ENCODE measurements at places on chromosomes 11 and 22.

GRCh38 chr11:65310736-65311135 lies 3.9 kb upstream of the CDC42EP2 start:
- no peak for DNase-seq

- DNase-seq = no peak
These were observed 40.4 kb upstream of the ETS1 start for GRCh38 chr11:128627666-128628324.

GRCh38 chr11:129998107-129998506 lies 4.5 kb downstream of the PRDM10 start:
- no peak for DNase-seq

- no peak for DNase-seq
These were observed 169.1 kb downstream of the NXPE2 start for GRCh38 chr11:114847306-114847975.

DNA sequence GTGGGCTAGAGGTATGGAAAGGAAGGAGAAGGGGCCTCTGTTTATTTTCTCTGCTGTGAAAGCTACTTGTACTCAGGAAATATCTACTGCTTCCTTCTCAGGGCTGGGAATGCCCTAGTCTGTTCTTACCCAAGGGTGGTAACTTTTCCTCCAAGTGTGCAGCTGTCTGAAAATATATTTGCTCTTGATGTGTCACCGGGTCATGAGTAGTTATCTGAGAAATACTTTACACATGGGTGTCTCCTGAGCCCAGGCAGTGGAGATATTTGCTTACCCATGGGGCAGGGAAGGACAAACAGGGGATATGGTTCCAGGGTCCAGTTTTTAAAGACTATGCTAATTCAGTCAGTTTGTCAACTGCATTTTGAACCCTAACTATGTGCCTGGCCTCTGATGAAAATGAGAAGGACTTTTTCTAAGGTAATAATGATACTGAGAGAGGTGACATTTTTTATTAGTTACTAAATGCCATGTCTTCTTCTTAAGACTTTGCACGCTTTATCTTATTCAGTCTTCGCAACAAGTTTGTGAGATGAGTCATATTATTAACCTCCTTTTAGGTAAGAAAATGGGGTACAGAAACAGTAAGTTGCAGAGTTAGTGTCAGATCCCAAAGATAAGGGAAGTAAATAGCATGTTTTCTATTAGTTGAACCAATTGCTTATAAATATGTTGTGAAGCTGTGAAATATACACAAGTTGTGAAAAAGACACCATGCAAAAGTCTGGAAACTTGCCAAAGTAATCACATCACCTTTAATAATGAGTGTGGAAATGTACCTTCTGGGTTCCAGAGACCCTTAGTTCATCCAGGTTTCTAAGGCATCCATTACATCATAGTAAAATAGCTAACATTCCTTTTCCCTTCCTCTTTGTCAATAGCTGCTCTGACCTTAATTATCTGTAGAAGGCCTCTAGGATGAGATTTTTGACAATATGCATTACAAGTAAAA lies 22.9 kb downstream of the SYTL2 start:
- DNase-seq = no peak

GRCh38 chr11:129729823-129730222 lies 85.8 kb upstream of the TMEM45B start:
- DNase-seq = no peak

DNA sequence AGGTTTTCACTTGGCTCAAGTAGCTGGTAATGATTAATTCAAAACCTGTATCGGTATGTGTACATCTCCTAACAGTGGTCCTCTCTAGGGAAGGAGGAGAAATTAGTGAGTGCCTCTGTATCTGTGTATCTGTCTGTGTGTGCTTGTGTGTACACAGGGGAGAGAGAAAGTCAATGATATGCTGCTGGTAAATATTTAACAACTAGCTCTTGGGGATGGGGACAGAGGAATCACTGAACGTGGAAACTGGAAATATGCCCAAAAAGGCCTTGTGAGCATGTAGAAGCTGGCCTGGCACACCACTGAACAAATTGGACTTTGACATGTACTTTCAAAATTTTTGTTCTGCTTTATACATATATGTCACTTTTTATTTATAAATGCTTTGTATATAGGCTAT lies 214.0 kb upstream of the SYN3 start:
- DNase-seq = no peak

GRCh38 chr22:46110215-46110614 lies 40.1 kb upstream of the PPARA start:
- DNase-seq = no peak

- no peak for DNase-seq
These were observed 237.4 kb downstream of the TMEM135 start for GRCh38 chr11:87275176-87275575.

Measured in activated T-helper 1 cell treated with anti-CD3 and anti-CD28 coated beads, Interleukin-2, amount 50 U/mL, for 16 hours (primary cell).